ENCODE measurements at places on chromosomes 13 and 19.

- DNase-seq, result no peak
Measured at GRCh38 chr13:32824061-32824460, 192.2 kb upstream of the KL start.

DNA sequence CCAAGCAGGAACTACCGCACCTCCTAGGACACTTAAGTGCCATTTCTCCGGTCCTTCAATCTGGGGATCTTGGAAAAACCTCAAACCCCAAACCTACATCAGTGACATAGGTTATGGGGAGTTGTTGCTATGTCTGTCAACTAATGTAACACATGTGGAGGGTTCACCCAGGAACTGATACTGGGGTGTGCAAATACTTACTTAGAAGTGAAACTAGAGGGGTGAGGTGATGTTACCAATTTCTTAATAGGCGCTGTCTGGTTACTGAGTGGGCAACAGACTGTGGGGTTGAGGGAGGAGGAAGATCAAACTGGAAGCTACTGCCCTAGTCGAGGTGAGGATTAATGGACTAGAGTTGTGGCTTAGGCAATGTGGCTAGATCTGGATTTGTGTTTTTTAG, 1.9 kb downstream of the ZNF586 start:
- DNase-seq, result no peak

GRCh38 chr19:42343344-42344110, 18.1 kb downstream of the MEGF8 start:
- DNase-seq, result no peak

- no peak for DNase-seq
Measured at GRCh38 chr13:74246487-74246886, 112.3 kb upstream of the KLF12 start.

DNA sequence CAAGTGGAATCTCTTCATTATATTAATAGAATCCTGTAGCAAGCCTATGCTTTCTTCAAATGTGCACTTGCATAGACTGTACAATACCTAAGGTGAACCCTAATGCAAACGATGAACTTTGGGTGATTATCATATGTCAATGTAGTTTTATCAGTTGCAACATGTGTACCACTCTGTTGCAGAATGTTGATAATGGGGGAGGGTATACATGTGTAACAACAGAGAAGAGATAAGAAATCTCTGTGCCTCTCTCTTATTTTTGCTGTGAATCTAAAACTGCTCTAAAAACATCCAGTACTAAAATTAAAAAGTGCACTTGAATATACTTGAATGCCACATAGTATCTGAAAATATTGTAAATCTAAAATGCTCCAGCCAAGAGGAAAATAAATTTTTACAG, 820.8 kb upstream of the MIR17HG start:
- DNase-seq, result no peak

DNA sequence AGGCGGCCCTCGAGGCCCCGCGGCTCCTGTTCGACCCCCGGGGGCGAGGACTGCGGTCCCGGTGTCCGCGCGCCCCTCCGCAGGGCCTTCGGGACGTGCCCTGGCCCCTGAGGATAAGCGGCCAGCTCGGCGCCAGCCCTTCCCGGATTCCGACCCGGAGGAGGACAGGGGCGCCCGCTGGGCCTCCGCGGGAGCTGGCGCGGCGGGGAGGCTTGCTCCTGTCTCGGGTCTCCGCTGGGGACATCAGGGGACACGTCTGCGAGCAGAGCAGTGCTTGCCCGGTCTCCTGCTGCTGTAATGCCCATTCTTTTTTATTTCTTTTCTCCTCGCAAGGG, 829 bp downstream of the B3GLCT start:
- peak; percentile 19 for DNase-seq

DNA sequence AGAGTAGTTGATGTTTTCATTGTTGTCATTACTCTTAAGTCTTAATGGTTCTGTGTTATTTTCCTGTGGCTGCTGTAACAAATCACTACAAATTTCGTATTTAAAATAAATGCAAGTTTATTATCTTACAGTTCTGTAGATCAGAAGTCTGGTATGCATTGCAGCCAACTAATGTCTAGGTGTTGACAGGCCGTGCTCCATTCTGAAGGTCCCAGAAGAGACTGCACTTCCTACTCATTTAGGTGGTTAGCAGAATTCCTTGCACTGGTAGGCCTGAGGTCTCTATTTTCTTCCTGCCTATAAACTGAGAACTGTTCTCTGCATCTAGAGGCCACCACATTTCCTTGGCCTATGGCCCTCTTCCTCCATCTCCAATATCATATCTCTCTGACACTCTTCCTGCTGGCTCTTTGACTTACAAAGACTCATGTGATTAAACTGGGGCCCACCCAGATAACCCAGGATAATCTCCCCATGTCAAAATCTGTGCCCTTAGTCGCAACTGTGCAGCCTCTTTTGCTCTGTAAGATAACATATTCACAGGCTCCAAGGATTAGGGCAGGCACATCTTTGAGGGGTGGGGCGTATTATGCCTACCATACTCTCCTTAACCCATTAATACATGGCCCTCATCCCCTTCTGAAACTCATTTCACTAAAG, 468.4 kb downstream of the FOXO1 start:
- no peak for DNase-seq

DNA sequence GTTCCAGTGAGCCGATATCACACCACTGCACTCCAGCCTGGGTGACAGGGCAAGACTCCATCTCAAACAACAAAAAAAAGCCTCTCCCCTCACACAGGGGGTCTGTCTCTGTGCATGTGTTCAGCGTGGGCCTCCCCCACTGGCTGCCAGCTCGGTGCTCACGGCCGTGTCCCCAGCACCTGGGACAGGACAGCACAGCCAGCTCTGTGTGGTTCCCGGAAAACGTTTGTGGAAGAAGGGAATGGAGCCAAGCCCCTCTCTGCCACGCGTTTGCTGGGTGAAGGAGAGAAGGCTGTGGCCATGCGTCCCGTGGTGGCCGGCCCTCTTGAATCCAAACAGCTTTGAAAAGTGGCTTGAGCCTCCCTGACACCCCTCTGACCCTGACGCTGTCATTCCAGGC, 32.3 kb downstream of the DPF1 start:
- DNase-seq, result no peak

DNA sequence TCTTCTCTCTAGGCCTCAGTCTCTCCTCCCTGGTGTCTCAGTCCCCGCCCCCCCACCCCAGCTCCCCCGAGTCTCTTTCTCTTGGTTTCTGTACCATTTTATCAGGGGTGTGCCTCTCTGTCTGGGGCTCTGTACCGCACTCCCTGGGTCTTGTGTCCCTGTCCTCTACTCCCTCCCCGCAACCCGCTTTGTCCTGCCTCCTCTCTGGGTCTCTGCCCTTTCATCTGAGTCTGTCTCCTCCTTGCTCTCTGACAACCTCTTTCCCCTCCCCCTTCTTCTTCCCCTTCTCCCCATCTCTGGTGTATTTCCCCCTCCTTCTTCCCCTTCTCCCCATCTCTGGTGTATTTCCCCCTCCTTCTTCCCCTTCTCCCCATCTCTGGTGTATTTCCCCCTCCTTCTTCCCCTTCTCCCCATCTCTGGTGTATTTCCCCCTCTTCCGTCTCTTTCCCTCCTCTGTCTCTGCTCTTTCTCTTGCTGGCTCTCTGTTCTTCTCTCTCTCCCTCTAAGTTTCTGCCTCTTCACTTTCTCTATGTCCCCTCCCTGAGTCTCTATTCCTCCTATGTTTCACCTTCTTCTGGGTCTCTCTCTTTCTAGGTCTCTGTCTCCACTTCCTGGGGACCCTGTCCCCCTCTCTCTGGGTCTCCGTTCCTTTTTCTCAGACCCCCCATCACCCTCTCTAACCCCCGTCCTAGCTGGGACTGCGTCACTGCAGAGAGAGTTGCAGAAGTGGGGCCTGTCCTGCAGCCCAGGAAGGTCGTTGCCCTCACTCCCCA, 2.2 kb upstream of the KCNC3 start:
- DNase-seq, result no peak

- no peak for DNase-seq
Measured at GRCh38 chr13:73339086-73339485, 280.3 kb downstream of the KLF5 start.

GRCh38 chr13:46165485-46166223, 16.3 kb downstream of the LCP1 start:
- no peak for DNase-seq

DNA sequence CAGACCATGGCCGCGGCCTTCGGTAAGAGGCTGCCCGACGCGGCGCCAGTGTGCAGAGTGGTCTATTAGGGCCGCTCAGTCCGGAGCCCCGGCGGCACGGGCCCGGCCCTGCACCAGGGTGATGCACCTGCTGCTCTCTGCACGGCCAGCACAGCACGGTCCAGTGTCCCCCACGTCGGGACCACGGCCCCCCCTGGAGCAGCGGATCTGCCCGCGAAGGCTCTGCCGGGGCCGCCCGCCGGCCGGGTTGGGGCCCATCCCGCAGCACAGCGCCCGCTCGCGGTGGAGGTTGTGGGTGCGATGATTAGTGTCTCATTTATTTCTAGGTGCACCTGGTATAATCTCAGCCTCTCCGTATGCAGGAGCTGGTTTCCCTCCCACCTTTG, 7.9 kb downstream of the PTBP1 start:
- DNase-seq, result no peak

- no peak for DNase-seq
Measured at GRCh38 chr19:53076984-53077383, 26.2 kb downstream of the ZNF160 start.

DNA sequence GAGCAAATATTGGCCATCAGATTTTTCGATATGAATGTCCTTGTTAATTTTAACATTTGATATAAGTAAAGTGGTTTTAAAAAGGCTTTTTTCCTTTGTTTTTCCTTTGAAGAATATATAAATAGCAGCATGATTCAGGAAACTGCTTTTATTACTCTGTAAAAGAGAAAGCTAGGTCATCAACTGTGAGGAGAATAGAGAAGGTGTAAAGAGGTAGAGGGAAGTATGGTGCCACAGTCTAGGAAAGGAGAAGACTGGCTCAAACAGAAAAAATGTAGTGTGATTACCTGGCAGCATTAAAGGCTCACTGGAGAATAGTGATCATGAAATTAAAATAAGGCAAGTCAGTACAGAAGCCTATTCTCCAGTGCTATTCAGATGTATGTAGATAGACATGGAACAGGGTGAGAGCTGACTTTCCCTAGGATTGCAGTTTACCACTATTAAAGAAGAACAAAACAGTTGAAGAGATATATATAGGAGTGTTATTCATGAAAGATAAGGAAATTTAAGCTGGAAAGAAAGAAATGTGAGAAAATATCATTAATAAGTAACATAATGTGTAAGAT, 1115.9 kb upstream of the PCDH9 start:
- no peak for DNase-seq

DNA sequence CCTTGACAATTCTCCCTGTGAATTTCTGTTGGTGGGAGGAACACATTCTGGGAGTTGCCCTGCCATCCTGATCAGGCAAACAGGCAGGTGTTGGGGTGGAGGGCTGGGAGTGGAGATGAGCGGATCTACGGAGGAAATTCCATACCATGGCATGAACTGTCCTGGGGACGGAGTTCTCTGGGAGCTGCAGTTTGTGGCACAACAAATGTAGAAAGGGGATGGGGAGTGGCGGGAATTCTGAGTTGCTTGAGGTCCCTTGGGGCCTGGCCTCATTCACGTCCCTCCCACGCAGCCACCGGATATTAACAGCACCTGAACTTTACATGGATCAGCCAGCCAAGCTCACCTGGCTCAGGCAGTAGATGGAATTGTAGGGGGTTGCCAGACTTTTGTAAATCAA, 70.0 kb downstream of the CHST8 start:
- DNase-seq, result no peak

DNA sequence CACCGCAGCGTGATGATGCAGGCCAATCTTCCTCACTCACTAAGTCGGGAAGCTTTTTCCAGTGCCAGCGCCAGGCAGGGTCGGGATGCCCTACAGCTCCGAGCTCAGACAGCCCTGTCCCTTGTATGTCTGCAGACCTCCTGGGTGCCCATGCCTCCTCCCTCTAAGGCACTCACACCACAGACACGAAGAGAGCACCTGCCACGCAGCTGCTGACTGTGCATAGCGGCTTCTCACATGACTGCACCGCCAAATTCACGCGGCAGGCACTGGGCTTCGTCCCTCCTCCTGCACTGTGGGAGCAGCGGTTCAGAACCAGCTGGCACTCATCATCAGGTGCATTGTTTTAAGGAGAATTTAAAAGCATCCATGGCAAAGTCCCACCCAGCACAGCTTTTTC, 88.1 kb downstream of the SLC7A1 start:
- no peak for DNase-seq

DNA sequence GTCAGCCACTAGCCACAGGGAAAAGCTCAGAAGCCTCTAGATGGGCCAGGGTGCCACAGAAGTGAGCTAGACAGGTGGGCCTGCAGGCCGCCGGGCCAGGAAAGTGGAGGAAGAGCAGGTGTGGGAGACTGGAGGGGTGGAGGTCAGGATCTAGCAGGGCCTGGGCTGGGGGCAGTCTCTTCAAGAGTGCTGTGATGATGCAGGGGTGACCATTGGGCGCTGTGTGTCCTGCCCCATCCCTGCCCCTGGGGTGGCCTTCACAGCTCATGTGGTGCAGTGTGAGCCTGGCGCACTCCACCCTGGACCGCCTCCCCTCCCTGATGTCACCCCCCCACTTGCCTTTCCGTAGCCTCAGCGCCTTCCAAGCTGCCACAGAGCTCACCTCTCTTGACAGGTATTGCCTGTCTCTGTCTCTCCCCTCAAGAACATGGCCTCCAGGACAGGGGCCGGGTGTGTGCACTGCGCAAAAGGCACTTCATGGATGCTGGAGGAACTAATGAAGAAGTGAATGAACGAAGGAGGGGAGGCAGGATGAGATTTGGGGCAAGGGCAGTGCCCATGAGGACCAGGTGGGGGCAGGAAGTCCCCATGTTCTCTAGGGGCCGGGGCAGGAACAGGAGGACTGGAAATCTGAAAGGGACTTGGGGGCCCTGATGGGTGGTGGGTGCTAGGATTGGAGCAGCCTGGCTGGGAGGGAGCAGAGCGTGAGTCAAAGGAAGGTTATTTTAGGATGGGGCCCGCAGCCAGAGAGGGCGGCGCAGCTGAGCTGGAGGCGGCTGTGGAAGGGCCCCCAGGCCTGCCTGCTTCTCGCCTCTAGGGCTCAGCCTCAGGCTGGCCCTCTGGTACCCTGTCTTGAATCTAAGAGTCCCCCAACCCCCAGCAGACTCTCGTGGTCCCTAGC, 6.6 kb downstream of the SSBP4 start:
- DNase-seq, result no peak

GRCh38 chr19:48102870-48103751, 7.5 kb downstream of the PLA2G4C start:
- no peak for DNase-seq

DNA sequence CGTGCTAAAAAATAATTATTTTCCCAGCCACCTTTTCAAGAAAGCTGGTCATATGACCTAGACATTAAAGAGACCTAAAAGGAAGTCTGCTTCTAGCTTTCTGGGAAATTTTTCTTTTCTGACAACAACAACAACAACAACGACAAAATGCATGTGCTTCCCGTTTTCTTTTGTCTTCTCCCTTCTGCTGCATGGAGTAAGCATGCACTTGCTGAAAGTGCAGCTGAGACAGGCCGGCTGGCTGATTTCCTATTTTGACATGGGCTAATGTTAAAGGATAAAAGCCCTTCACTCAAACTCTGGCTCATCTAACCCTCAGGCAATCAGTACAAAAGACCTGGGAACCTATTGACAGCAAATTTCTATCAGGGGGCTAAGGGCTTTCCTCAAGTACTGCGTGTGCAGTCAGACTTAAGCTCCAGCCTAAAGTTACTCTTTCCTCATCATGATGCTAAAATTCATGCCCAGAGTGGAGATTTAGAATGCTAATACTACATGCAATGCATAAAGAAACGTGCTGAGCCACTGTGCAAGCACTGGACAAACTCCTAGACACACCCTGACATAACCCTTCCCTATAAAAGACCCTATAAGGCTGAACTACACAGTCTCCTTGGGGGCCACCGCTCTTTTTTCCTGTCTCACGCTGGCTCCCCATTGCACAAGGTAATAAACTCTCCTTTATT, 811.1 kb downstream of the UQCRFS1 start:
- no peak for DNase-seq

GRCh38 chr13:63497601-63498000, 2082.0 kb upstream of the PCDH20 start:
- no peak for DNase-seq
